ENCODE measurements at places on chromosomes 5 and 9.

DNA sequence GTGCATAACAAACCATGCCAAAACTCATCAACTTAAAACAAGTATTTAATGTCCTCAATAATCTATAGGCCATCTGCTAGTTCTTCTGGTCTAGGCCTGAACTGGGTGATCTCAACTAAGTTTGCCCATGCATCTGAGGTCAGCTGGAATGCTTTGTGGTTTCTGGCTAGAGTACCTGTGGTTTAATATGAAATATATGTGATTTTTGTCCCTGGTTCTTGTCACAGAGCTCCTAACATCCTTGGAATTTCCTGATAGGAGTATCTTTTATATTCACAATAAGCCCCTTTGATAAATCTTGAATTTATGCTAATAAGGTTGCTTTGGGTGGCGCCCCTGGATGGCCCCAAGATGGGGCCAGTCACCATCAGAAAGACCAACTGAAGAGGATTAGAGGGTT, 535.9 kb downstream of the DNAH5 start:
- no peak for DNase-seq

GRCh38 chr5:68015381-68016302, 199.9 kb upstream of the PIK3R1 start:
- no peak for DNase-seq

- DNase-seq: no peak
Measured at GRCh38 chr9:20236676-20237075, 385.6 kb downstream of the MLLT3 start.

DNA sequence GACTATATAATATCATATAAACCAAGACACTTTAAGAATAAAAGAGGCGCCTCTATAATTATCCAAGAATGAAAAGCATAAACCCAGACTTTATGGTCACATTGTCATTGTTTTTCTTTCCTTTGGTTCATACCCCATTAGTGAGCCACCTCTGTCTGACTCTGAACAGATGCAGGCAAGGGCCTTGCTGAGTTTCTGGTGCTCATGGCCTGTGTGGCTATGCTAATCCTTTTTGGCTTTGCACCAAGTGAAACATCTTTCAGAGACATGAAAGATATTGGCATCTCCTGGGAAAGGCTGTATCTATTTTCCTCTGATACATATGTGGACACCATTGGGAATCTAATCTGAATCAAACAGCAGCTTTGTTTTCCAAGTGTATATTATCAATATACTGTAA, 222.5 kb downstream of the CHSY3 start:
- no peak for DNase-seq

- DNase-seq: peak; percentile 10
Measured at GRCh38 chr9:73023025-73023541, 70.2 kb upstream of the ALDH1A1 start.

GRCh38 chr9:86974421-86974820, 27.1 kb upstream of the GAS1 start:
- no peak for DNase-seq

- no peak for DNase-seq
Measured at GRCh38 chr5:140035881-140036280, 7.2 kb downstream of the NRG2 start.

DNA sequence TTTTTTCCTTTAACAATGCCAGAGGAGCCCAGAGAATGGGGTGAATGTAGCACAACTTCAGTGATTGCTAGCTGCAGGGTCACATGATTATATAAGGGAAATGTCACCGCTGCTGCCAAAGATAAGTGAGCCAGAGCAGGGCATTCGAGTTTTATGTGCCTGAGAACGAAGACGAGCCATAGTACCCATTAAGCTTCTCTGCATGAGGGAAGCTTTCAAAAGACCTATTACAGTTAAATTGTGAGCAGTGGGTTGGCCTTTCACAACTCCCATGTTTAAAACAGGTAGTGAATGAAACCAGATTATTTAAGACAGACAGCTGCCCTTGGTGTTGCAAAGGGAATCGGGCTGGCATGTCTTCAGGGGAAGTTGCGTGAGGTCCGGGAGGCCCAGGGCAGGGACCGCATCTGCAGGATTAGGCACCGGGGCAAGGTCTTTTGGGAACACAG, 82.4 kb upstream of the TNFAIP8 start:
- DNase-seq: no peak

Measured in stimulated activated CD4-positive, alpha-beta T cell treated with anti-CD3 and anti-CD28 coated beads, Interleukin-4, amount 100 ng/mL, for 4 hours (primary cell).